ENCODE measurements at places on chromosomes 5 and 9. TPM values are rescaled to one million over a fixed set of nuclear protein-coding genes. Genes with fewer than 3 reads are reported as not detected.

Gene MLANA
- total RNA-seq: not detected

DNA sequence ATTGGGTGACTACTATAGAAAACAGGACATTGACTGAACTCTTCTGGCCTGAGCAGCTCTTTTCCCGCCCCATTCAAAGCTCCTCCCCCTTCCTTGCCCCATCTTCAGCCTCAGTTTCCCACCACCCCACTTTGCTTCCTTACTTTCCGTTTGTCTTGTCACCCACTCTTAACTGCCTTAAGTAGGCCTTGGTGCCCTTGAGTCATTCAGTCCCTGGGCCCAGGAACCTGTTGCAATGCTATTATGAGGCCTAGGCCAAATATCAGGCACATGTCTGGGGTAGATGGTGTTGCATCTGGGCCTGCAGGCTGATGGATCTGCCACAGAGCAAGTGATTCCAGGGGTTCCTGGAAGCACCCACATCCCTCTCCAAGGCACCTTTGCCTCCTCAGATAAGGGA lies 17.7 kb upstream of the GALNT10 start:
- no peaks in the 10 kb centered on the region for H3K27me3 ChIP-seq
- DNase-seq: no peak
- H3K27ac ChIP-seq: no peak overlapping the region
- H3K4me1 ChIP-seq: no peaks in the 10 kb centered on the region
- no peaks in the 10 kb centered on the region for H3K36me3 ChIP-seq
- no peak overlapping the region for H3K4me3 ChIP-seq

Gene SLC6A19
- not detected for total RNA-seq

Gene LRRC70
- total RNA-seq: 0.60 TPM

- H3K27ac ChIP-seq: no peak overlapping the region
- H3K4me3 ChIP-seq: no peak overlapping the region
- H3K36me3 ChIP-seq: no peaks in the 10 kb centered on the region
- no peak for DNase-seq
- H3K4me1 ChIP-seq: no peaks in the 10 kb centered on the region
Observed at GRCh38 chr5:174430940-174431339, 293.4 kb upstream of the MSX2 start.

DNA sequence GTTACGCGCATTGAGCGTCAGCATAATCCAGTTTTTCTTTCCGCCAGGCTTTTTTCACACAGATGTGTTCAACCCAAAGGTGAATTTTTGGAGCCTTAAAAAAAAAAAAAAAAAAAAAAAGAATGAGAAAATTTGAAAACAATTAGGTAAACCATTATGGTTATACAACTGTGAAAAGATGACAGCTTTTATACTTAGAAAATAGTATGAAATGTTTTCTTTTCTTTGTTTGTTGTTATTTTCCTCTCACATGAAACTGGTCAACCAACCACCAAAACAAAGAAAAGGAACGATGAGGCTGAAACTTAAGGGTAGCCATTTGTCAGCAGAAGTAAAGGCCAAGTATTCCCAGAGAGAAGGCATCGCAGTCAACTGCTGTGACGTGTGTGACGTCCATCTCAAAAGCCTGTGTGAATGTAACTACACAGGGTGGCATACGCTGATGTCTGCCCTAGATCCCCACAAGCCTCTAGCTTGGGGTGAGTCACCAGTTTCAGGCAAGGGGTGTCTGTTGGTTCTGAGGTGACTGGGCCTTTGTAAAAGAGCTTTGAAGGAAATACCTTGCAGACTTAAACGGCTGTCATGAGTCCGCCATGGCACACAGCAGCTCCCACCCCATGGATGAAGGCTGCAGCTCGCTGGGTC lies 182.9 kb downstream of the AOPEP start:
- H3K27me3 ChIP-seq: no peaks in the 10 kb centered on the region
- H3K4me3 ChIP-seq: no peak overlapping the region
- H3K27ac ChIP-seq: no peak overlapping the region
- H3K4me1 ChIP-seq: no peaks in the 10 kb centered on the region
